ENCODE measurements at places on chromosomes 4 and X.

- DNase-seq, result no peak
Observed at GRCh38 chr4:107866726-107867125, 42.0 kb downstream of the SGMS2 start.

DNA sequence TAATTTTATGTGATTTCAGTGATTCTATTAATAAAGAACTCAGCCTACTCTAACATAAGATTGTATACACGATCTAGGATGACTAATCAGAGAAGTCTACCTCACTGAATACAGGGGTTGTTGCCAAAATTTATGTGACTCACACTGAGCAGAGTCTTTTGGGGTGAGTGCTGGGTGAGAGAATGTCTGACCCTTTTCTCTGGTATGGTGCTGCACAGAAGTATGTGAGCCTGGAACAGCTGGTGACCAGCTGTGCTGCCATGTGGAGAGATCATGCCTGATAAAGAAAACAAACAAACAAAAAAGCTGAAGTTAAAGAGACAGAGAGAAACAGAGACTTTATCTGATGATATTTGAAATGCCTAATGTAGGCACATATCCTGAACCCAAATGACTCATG lies 618.1 kb upstream of the GRIA3 start:
- no peak for DNase-seq

DNA sequence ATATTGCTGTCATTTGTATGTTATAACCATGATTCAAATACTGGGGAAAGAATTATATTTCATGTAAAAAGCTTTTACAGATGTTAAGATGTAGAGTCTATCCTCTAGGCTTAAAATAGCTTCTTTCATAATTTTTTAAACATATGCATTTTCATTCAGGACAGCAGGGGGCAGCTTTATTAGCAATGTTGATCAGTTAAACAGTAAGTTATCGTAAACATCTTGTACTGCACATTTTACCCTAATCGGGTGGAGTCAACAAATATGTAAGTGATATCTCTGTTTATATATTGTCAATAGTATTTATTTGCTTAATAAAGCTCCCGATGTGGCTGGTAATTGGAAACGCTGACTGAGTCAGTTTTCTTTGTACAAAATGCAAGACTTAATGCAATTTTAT lies 142.5 kb upstream of the MED14 start:
- peak; percentile 16 for DNase-seq

- no peak for DNase-seq
Observed at GRCh38 chrX:23737413-23737812, 5.7 kb downstream of the ACOT9 start.

DNA sequence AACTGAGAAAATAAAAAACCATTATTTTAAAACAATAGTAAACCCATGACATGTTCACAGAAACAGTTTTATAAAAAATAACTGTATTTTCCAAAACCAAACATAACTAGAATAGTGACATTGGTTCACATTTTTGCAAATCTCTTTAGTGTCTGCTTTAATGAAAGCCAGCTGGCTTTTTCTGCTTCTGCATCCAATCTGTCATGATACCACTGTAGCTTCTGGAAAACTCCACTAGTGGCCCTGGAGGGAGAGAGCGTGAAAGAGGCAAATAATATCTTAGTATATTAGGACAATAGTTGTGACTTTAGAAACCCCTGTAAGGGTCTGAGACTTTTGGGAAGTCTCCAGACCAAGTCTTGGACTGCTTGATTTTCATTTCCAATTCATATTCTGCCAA lies 31.1 kb downstream of the FGFBP1 start:
- no peak for DNase-seq

GRCh38 chrX:123424546-123424945 lies 240.5 kb downstream of the GRIA3 start:
- DNase-seq, result peak; percentile 30

- DNase-seq, result no peak
Observed at GRCh38 chr4:184728858-184729257, 5.0 kb downstream of the CENPU start.

DNA sequence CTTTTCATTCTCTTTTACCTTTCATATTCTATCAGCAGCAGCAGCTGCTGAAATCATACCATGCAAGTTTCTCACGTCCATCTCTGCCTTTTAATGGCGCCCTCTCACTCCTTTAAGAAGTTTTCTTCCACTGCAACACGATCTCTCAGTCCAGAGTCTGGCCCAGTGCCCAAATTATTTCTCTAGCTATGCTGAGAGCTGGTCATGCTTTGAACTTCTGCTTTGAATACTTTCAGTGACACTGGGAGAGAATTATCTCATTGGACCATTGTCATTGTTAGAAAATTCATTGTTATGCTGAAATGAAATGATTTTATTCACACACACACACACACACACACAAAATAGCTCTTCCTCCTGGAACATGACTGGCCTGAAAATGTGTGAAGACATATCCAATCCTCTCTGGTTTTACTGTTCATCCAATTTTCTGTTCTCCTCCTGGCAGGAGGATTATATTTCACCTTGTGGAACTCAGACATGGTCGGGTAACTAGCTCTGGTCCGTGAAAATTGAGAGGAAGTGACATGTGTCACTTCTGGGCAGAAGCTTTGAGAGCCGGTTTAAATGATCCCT lies 1.3 kb upstream of the PDHA1 start:
- DNase-seq, result no peak

DNA sequence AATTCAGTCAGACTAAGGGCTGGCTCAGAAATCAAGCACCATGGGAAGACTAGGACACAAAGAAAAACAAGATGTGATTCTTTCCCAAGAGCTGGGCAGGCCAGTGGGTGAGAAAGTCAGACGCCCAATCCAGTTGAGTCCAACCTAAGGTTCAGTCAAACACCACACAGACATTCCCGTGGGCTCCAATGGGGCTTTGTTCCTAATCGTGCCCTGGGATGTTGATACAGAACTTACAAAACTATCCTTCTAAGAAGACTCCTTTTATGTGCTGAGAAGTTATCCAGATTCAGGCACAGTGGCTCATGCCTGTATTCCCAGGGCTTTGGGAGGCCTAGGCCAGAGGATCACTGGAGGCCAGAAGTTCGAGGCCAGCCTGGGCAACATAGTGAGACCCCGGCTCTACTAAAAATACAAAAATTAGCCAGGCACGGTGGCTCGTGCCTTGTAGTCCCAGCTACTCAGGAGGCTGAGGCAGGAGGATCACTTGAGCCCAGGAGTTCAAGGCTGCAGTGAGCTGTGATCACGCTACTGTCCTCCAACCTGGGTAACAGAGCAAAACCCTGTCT lies 3.7 kb downstream of the BLOC1S4 start:
- DNase-seq, result no peak

DNA sequence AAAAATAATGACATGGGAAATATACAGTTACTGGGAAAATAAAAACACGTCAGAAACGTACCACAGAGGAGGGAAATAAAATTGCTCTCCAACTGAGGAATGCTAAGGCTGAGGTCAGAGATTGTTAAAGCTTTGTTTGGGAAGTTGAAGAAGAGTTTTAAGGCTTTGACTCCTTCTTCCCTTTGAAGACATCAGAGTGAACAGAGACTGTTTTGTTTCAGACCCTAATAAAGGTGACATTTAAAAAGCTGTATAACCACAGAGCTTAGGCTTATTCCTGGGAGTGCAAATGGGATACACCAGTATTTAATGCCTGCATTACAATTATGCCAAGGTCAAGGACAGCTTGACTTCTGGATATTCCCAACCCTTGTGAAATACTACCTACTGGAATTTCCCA lies 102.8 kb downstream of the TRIML1 start:
- DNase-seq, result no peak

DNA sequence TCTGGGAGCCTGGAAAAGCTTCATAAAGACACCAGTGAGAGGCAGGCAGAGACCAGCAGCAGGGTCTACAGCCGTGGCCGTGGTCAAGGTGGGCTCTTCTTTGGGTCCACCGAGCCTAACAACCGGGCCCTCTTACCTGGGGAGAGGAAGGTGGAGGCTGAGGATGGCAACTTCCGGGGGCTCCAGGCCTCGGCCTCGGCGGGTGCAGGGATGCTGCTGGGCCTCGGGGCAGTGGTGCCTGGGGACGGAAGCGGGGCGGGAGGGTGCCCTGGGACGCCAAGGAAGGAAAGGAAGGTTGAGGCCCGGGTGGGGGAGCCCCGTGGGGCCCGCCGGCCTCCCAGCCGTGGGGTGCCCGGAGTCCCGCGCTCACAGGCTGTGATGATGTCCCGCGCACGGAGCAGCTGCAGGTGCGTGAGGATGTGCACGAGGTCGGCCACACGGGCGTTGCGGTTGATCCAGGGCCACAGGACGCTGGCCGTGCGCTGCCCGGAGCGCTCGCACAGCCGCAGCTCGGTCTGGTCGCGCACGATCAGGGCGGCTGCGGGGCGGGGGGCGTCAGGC lies 561 bp downstream of the IRAK1 start:
- DNase-seq, result peak; percentile 38

DNA sequence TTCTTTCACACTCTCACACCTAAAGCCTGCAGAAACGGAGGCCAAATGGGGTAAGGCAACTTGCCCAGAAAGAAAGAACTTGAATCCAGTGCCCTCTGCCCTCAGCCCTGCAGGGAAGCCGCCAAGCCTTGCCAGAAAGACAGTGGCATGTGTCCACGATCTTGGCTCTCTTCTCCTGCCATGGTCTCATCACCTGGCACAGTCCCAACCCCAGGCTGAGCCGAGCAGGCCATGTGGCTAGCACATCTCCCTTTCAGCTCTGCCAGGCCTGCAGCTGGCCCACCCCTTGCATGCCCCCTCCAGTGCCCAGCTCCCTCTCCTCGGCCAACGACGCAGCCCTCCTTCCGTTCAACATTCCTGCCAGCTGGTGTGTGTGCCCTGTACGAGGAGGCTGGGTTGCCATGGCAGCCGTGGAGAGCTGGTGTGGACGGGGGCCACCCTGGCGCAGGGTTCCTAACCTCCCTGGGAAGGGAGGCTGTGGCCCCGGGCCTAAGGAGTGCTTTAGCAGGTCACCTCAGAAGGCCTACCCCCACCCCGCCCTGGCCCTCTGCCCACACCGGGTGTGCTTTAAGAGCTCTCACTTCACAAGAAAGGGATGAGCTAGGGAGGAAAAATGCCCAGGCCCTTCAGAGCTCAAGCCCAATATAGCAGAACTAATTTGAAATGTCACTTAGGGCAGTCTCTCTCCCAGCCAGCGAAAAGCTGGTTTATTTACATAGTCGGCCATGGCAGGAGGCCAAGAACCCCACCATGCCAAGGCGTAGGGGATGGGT lies 73.0 kb upstream of the PJA1 start:
- DNase-seq, result no peak

DNA sequence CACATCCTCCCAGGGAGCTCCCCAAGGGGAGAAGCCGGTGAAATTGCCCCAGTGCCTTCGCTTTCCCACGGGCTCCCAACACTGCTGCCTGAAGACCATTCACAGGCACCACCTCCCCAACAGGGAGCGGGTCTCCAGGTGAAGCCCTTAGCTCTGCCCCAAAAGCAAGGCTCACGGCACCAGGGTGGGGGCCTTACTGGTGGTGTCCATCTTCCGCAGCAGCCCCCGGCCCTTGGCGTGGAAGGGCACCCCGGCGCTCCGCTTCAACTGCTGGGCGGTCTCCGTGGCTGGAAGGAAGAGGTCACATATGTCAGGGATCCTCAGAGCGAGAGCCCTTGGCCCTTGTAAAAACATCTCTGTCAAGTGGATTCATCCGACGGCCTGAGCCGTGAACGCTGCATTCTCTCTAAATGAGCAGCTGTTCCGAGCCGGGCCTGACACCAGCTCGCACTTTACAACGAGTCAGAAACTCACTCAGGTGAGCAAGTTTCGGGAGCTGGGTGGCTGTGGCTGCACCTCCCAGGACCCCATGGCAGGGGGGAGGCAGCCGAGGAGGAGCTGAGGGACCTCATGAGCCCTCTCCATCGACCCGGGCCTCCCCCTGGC lies 20.9 kb downstream of the NELFA start:
- DNase-seq, result no peak

All from activated CD4-positive, alpha-beta T cell treated with anti-CD3 and anti-CD28 coated beads, Interleukin-10, Interleukin-2, amounts not matched to agents 100 ng/mL and 50 ng/mL, durations not matched to agents 16 hours and 8 hours (primary cell).